ENCODE measurements at places on chromosomes 4 and X.

DNA sequence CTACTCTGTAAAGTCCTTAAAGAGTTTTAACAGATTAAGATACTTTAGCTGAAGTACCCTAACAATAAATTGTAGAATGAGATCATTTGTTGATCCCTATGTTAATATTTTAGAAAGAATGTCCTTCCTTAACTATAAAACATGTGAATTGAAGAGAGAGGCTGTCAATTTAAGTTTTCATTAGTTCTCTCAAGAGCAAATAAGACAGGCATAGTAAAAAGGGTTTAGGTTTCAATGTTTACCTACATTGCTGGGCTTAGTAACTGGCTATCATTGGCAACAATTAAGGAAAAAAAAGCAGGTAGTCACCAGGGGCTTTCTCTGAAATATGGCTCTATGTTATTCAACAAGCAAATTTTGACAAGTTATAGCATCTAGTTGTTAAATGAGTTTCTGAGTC is 91.5 kb downstream of the ATRX start:
- no peak for DNase-seq

DNA sequence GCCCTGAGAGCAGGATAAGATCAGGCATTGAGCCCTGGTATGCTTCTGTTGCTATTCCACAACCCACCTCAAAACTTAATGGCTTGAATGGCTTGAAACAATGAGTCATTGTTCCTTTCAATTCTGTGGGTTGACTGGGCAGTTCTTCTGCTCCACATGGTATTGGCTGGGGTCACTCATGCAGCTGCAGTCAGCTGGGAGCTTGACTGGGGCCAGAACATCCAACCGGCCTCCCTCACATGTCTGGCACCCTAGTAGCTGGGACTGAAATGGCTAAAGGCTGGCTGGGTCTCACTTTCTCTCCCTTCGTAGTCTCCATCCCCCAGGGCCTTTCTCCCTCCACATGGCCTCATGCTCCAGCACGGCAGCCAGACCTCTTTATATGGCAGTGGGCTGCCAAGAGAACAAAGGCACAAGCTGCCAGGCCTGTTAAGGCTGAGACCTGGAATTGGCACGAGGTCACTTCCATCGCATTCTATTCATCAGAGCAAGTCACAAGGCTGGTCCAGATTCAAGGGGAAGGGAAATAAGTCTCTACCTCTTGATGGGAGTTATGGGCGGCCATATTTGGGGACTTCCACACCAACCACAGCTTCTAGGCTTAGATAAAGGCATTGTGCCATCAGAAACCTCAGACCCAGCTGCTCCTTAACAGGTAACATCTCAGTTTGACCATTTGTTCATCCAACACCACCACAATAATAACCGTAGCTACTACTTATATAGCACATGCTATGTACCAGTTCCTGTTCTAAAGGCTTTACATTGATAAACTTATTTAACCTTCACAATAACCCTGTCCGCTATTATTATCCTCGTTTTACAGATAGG is 159.7 kb upstream of the ATP6AP2 start:
- peak; percentile 59 for DNase-seq

DNA sequence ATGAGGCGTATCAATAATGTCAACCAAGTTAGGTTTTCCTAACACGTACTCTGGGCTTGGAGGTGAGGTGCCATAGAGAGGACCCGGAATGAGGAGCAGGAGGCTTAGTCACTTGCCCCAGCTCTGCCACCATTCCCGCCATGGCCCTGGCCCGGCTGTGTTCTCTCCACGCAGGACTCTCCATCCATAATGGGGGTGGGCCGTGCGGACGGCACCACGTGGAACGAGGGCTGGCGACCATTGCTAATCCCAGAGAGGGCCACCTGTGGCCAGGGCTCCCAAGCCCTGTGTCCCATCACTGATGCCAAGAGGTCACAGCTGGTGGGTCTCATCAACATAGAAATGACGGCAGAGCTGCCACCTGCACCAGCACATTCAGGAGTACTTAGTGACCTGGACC is 76.4 kb downstream of the JAKMIP1 start:
- no peak for DNase-seq

- DNase-seq, result no peak
Measured at GRCh38 chr4:151099976-151100417, 569 bp downstream of the RPS3A start.

DNA sequence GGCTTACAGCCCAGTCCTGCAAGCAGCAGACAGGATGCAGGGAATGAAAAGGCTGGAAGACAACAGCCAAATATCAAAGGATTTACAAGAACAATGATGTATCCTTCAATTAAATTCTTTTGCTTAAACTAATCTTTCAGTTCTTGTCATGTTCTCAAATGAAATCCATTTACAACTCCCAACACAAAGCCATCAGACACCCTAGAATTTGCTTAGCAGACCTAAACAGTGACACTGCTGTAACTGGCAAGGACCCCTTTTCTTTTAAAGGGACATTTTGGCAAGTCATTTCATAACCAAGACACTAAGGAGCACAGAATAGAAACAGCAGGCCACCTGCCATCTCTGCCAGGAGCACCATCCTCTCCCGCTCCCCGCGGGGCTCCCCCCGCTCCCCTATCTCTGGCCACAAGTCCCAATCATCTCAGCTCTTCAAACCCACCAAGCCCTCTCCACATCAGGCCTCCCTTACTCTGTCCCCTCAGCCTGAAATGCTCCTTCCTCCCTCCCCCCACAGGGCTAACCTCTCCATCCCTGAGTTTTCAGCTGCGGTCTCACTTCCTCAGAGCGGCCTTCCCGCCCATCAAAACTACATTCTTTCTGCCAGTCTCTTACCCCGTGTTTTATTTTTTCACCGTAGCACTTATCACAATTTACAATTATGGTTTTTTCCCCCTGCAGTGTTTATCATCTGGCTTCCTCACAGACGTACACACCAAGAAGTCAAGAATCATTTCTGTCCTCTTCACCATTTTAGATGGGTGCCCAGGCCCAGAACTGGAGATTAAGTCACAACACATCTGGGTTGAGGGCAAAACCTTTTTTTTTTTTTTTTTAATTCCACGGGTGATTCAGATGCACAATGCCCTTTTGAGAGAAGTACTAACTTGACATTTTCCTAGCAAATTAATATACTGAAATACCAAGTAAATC is 45.8 kb downstream of the TSPAN5 start:
- no peak for DNase-seq

DNA sequence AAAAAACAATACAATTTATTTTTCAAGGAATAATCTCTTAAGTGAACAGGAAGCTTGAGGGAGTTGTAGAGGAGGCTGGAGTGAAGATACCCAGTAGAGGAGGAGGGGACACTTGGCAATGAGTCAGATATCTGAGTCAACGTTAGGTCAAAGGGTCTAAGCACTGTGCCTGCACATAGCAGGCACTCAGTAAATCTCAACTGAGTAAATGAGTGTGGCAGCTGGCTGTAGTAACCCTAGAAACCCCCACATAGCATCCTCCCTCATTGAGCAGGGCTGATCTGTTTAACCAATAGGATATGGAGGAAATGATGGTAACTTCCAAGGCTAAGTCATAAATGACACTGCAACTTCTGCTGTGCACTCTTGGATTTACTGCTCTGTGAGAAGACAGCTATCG is 186.0 kb upstream of the FAM241A start:
- DNase-seq, result peak; percentile 90

GRCh38 chr4:36140421-36140820 is 103.9 kb downstream of the ARAP2 start:
- DNase-seq, result no peak

DNA sequence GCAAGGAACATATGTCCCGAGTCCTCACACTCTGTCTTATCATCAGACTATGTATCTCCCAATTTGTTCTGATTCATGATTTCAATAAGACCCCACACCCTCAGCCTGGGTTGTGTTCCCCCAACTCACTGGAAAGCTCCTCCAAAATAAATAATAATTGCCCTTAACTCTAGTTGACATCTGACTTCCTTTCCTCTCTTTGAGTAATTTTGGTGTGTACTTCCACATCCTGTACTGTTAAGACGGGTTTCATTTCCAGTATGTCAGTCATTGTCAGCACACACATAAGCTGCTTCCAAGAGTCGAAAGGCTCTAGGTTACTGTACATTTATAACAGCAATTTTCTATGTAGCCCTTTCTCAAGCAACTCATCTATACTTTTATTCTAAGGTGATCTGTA is 52.2 kb upstream of the C1QTNF7 start:
- no peak for DNase-seq

GRCh38 chr4:26248647-26249046 is 72.2 kb upstream of the RBPJ start:
- no peak for DNase-seq

GRCh38 chrX:136183917-136184316 is 36.6 kb downstream of the FHL1 start:
- no peak for DNase-seq

DNA sequence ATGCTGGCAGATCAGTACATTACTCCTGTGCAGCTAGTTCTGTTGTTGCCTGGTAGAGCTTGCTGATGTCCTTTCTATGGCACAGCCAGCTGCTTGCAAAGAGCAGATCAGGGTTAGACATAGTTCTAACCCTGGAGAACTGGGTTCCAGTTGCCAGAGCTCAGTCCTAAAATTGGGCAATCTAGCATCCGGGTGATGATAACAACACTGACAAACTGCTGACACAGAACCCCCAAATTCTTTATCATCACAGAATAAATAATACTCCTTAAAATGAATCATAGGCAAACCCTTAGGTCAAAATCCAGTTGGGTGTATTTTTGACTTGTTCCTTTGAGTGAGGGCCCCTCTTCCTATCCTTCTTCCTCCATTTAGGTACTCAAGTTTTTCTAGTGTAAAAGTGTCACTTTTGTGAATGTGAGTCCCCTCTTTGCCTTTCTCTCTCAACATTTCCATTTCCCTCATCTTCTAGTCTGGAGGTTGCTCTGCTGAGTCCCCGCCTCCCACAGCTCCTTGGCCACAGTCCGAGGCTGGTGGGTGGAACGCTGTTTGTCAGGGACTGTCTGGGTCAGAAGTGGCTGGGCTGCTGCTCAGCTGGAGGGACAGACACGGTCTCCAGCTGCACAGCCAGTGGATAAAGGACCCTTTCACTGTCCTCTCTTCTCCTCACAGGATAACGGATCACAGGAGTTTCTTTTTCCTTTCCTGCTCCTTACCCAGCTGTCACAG is 93.6 kb upstream of the RASGEF1B start:
- no peak for DNase-seq

DNA sequence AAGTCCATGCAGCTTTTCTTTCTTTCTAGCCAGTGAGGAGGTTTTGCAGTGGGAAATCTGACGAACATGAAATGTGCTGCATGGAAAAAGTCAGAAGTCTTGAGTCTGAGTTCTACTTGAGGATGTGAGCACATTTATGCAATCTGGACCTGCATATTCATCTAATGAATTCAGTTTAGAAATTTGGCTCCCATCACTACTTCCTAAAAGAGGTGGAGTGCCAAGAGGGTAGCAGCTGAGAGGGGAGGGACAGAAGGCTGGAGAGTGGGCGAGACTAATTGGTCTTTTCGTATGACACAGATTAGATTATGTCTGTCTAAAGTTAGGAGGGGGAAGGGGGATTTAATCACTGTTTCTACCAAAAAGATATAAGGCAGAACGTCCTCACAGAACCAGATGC is 535.9 kb downstream of the IQCM start:
- no peak for DNase-seq
